ENCODE measurements at places on chromosomes 1 and 21.

GRCh38 chr1:223140611-223141405 is 2.2 kb downstream of the TLR5 start:
- no peak for DNase-seq

- no peak for DNase-seq
Measured at GRCh38 chr1:246788895-246789338, 64.7 kb downstream of the SCCPDH start.

DNA sequence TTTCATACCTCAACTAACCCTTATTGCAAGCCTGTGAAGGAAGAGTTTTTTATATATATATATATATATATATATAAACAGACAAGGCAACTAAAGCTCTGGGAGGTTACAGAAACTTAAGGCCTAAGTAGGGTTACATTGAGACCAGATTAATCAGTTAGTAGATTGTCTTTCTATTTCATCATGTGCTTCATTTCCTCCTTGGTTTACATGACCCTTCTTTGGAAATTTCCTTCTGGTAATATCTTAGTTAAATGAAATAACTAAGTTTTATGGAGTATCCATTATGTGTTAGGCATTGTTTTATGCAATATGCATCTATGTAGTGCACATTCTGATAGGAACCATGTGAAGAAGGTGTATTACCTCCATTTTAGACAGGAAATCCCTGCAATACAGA is 112.7 kb downstream of the FGGY start:
- no peak for DNase-seq

GRCh38 chr1:167620002-167620401 is 10.0 kb upstream of the RCSD1 start:
- no peak for DNase-seq

- no peak for DNase-seq
Measured at GRCh38 chr1:74455390-74455789, 57.0 kb downstream of the LRRC53 start.

DNA sequence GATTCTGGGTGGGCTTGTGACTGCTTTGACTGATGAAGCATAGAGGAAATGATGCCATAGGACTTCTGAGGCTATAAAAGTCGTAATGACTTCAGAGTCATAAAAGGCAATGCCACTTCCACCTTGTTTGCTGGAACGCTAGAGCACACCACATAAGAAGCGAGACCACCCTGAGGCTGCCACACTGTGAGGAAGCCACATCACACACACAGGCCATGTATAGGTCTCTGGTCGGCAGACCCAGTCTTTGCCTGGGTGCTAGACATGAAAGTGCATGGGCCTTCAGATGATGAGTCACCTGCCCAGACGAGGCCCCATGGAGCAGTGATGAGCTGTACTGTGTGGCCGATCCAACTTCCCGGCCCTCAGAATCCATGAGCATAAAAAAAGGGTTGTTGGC is 14.2 kb upstream of the KANK4 start:
- no peak for DNase-seq

DNA sequence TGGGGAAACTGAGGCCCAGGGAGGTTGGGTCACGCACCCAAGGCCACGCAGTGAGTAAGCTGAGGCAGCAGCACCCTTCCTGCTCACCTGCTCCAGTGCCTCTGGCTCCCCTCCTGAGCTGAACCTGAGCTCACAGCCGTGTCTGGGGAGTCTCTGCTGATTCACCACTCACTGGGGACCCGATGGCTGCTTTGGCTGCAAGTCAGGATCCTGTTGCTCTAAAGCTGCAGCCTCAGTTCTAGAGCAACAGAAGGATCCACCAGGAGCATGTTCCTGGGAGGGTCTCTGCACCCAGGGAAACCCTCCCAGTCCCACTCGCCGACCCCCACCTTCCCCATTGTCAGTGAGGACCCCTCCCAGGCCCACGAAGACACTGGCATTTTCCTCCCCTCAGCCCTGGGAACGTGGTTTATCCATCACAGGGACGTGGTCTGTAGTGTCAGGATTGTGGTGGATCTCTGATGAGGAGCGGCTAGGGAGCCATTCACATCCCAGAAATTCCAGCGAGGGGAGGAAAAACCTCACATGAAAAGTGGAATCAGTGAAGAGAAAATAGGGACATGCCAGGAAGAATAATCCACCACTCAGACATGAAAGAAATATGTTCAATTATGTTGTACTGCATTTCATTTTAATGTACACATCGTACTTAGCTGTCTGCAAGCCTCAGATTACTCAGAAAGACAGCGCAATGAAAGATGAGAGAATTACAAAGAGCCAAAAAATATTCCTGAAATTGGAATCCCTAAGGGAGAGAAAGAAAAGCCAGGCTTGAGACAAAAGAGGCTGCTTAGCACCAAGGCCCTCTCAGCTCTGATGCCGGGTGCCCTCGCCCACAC is 447.2 kb downstream of the MATN1 start:
- DNase-seq: no peak

DNA sequence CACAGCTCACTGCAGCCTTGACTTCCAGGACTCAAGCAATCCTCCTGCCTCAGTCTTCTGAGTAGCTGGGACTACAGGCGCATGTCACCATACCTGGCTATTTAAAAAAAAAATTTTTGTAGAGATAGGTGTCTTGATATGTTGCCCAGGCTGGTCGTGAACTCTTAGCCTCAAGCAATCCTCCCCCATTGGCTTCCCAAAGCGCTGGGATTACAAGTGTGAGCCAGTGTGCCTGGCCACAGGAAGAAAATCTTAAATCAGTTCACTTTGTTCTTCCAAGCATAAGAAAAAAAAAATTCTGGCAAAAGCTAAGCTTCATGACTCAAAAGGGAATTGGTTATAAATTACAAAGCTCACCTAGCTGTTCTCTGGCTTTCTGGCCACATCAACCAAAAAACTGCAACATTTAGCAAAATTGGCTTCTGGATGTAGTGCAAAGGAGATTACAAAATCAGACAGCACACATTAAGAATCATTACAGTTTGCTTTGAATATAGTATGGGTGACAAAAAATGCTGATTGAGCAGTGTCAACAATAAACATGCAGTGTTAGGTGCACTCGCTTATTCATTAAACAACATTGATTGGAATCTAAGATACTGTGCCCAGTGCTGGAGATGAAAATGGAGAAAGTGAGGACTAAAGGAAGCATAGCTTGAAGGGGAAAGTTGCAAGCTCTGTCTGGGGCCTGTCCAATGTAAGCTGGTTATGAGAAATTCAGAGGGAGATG is 76.7 kb downstream of the KCTD3 start:
- DNase-seq: no peak

All from glutamatergic neuron (in vitro differentiated cells).